ENCODE measurements at places on chromosomes 2 and 18.

- no peak for DNase-seq
Measured at GRCh38 chr18:36377626-36378025, 80.1 kb downstream of the FHOD3 start.

DNA sequence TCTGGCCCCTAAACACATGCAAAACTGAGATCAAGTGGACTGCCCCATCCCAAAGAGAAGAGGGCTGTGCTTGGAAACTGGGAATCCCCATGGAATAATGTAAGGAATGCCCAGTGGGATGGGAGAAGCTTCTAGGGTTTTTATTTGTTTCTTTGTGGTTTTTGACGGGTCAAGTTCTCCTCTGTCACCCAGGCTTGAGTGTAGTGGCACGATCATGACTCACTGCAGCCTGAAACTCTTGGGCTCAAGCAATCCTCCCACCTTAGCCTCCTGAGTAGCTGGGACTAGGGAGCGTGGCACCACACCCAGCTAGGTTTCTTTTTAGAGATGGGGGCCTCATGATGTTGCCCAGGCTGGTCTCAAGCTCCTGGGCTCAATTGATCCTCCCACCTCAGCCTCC is 101.7 kb upstream of the ZSWIM2 start:
- peak; percentile 58 for DNase-seq

GRCh38 chr2:164808776-164809175 is 32.8 kb downstream of the COBLL1 start:
- peak; percentile 57 for DNase-seq

- no peak for DNase-seq
Measured at GRCh38 chr2:22450831-22451230, 934.1 kb upstream of the KLHL29 start.

DNA sequence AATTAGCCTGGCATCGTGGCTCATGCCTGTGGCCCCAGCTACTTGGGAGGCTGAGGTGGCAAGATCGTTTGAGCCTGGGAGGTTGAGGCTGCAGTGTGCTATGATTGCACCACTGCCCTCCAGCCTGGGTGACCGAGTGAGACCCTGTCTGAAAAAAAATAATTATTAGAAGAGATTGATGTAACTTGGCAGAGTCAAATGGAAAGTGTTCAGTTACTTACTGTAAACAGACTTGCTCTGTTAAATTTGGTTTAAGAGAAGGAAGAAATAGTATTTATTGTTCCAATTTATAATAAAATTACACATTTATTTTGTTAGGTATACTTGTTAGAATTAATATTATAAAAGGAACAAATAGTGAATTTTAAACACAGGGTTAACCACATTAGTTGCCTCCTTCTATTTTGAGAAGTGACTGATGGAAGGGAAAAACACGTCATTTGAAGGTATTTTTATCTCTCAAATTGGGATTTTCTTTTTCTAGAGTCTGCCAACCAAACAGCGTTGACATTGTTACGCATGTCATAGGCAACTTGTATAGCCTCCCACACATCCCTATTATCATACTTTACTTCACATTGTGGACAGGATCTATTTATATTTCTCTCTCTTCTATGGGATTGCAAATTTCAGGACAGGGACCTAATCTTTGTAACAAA is 118.8 kb upstream of the B3GNT2 start:
- DNase-seq = peak; percentile 14

DNA sequence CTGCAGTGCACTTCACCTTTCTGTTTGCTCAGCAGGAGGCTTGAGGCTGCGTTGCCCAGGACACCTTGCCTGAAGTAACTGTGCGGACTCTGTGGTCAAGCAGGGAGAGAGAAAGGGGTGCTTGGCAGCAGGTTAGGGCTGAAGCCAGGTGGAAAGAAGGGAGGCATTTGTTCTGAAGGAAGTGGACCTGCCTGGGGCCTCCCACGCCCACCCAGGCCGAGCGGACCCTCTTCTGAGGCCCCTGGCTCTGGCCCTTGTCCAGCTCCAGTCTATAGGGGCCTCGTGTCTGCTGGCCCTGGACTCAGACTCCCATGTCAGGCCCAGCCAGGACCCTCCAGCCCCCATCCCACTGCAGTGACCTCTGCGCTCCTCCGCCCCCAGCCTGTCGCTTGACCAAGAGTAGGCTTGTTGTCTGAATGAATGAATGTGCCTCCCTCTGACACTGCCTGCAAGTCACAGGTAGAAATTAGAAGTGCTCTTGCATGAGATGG is 2.5 kb downstream of the SNED1 start:
- DNase-seq = no peak

- no peak for DNase-seq
Measured at GRCh38 chr18:24923138-24923537, 428.8 kb downstream of the ZNF521 start.

DNA sequence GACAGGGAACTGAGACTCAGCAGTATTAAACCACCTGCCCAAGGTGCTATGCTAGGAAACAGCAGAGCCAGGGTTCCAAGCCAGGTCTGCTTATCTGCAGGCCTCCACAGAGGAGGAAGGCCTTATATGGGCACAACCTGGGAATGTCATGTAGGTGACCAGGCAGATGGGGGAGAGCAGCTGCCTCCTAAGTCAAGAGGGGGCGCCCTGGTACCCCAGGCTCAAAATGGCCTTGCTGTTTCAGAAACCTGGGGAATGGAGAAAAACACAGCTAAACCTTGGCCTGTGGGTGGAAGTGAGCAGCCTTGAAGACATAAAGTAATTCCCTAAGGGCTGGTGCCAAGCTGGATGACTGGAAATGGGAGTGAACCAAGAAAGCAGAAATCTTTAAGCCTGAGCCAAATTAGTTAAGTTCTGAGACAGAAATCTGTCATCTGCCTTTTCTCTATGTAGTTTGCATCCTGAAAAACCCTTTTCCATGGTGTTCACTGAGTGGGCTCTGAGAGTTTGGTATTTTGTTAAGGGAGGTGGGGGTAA is 79.1 kb downstream of the MAPK4 start:
- no peak for DNase-seq

- peak; percentile 87 for DNase-seq
Measured at GRCh38 chr18:70337139-70337972, 48.5 kb downstream of the SOCS6 start.

- no peak for DNase-seq
Measured at GRCh38 chr2:210442457-210442856, 34.1 kb downstream of the LANCL1 start.

DNA sequence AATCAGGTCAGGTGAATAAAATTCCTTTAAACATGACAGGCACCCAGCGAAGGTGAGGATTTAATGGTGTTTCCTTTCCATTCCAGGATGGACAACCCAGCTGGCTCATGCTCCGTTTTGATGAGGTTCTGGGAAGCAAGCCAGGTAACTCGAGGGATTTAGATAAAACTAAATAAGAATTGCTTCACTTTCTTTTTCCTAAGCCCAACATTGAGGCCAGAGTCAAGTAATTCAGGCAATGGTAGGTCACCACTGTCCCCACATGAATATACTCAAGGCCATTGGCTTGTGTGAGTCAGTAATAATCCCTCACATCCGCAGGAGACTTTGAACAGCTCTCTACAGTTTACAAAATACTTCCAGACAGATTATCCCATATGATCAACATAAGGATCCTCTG is 16.2 kb upstream of the LRATD1 start:
- DNase-seq = peak; percentile 46

- no peak for DNase-seq
Measured at GRCh38 chr2:175557810-175558377, 376.4 kb upstream of the ATP5MC3 start.

GRCh38 chr2:65525616-65526231 is 93.3 kb upstream of the SPRED2 start:
- no peak for DNase-seq

GRCh38 chr2:119523952-119524694 is at the start of gene SCTR:
TSS of gene SCTR (minus strand) at chr2:119524483. CDS start at chr2:119524226, 257 bp downstream.
- no peak for DNase-seq

DNA sequence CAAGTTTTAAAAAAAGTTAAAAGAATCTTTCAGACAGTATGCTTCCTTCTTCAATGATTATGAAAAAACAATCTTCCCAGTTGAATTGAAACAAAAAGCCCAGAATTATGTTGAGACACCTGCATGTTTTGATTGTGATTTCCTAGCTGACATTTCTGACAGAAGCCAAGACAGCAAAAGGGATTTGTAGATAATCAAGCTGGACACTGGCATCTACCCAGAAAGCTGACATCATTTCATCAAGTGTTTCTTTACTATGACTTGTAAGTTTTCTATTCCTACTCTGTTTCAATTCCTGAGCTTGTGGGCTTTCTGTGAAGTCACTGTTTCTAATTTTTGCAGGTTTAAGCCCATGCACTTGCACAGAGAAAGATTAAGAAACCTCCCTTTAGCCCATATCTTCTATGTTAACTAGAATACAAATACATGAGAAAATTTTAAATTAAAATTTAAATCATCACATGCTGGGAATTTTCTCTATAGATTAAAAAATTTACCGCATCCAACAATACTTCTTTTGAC is 82.9 kb upstream of the CCDC85A start:
- DNase-seq = no peak

DNA sequence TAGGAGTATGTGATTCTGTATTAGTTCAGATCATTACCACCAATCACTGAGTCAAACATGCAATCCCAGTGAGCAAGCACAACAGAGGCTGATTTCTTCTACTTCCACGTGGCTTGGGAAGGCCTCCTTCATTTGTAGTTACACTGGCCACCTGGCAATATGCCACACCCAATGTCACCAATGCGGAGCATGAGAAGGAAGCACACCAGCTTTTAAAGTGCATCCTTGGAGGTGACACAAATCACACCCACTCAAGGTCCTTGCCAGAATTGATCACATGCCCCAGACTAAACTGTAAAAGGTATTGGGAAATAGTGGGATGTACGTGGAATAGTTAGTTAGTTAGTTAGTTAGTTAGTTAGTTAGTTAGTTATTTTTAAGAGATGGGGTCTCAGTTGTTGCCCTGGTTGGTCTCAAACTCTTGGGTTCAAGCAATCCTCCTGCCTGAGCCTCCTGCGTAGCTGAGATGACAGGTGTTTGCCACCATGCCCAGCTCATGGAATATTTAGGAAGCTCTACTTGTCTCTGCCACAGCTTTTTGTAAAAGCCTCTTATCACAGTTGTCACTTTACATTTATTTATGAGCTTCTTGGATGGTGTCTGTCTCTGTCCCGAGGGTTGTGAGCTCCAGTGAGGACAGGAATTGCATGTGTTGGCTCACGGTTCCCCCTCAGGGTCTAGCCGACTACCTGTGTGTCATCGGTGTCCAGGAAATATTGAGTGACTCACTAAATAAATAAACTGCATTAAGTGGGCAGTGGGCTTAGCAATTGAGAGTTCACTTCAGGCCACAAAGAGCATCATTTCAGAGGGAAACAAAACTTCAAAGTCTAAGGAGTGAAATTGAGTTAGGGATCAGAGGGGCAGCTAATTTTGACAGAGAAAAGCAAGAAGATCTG is 28.1 kb upstream of the CAB39 start:
- DNase-seq = peak; percentile 80

DNA sequence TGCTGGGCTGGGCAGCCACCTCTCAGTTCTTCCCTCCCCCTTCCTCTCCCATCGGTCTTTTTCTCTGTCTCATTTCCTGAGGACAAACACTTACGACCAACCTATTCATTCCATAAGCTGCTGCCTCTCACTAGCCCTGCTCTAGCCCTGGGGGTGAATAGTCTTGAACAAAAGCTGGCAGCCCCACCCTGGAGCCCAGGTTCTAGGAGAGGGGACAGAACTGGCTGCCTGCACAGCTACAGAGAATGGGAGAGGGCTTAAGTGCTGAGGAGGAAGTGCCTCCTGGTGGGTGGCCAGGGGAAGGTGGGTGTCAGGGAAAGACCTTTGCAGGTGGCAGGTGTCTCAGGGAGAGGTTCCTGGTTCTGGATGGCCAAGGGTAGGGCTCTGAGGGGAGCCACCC is 22.8 kb downstream of the ANO7 start:
- no peak for DNase-seq

- DNase-seq = peak; percentile 92
Measured at GRCh38 chr2:112869258-112869842, 32.8 kb upstream of the IL1B start.

All from astrocyte (in vitro differentiated cells and primary cell).